ENCODE measurements at places on chromosomes 5 and 9.

GRCh38 chr9:130768265-130768664 is 66.8 kb upstream of the ABL1 start:
- peak; percentile 15 for DNase-seq

- DNase-seq: no peak
Measured at GRCh38 chr5:92874790-92875189, 706.2 kb downstream of the NR2F1-AS1 start.

- DNase-seq: no peak
Measured at GRCh38 chr9:84278130-84278529, 62.4 kb downstream of the SLC28A3 start.

- DNase-seq: no peak
Measured at GRCh38 chr5:95390812-95391492, at the start of gene FAM81B. Gene FAM81B (plus strand): TSS chr5:95391366. CDS start chr5:95391390, 24 bp downstream.

- peak; percentile 99 for DNase-seq
Measured at GRCh38 chr9:120892748-120893610, 16.0 kb upstream of the PHF19 start.

DNA sequence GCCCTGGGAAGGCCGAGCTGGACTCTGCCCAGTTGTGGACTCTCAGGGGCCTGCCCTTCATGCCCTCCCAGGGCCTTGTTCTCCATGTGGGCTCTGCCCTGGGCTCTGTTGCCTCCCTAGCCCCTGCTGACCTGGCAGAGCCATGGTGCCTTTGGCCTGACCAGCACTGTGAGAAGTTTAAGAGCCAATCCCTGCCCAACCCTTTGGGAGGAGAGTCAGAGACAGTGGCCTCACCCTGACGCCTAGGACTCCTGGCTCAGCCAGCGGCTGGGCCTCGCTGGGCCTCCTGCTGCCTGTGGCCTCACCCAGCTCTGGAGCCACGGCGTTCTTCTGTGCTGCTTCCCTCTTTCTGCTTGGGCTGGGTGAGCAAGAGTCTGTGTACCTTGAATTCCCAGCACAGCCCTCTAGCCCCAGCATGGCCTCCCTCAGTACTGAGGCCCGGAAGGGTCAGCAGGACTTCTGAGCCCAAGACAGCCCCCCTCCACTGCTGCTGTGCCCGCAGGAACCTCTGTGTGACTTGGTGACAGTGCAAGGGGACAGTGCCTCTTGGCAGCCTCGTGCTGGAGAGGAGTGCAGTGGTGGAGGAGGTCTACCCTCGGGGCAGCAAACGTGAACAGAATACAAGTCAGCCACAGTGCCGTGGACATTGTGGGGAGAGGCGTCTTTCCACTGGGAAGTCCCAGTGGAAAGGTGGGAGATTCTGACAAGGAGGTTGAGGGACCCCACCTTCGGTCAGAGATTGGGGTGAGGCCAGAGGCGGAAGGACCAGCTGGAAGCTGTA is 97.4 kb downstream of the CACNA1B start:
- DNase-seq: no peak

DNA sequence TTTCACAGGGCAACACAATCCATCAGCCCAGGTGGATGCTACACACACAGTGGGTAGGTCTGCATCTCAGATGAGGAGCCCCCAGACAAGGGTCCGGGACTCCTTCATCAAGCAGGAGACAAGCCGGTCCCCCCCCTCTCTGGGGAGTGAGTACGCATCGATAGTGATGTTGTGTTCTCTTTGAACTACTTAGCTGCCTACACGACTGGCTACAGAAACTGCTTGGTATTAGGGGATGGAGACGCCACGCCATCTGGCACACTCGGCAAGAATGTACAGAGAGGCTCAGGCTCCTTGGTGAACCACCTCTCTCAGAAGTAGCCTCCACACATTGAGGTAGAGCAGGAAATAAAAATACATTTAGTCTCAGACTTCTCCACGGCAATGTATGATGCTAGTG is 179.8 kb downstream of the CNTNAP3 start:
- DNase-seq: no peak

- no peak for DNase-seq
Measured at GRCh38 chr9:92668746-92669526, 995 bp downstream of the IPPK start.

DNA sequence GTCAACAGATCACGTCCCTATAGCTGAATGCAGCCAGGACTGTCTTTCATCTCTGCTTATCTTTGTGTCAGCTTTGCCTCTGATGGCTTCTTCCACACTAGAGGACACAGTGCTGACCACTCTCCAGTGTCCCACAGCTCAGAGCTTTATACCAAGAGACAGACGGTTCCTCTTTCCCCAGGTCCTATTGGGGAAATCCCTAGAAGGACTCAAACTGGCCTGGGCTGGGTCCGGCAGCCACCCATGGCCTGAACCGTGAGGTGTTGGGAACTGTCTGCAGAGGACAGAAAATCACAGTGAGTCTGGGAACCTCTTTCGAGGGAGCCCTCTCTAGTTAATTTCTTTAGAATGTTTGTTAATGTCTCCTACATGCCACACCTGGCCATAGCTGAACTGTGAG is 68.3 kb upstream of the SHB start:
- no peak for DNase-seq

DNA sequence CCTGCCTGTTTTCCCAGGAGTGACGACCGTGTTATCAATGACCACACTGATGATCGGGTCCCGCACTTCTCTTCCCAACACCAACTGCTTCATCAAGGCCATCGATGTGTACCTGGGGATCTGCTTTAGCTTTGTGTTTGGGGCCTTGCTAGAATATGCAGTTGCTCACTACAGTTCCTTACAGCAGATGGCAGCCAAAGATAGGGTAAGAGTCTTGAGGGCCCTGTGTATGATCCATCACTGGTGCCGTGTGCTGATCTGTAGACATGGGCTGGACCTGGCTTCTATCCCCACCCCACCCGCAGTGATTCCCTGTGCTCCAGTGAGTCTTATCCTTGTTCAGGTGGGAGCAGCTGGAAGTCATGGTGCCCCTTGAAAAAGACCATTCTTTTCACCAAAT is 26.0 kb downstream of the GABRP start:
- no peak for DNase-seq

Data from bone marrow (tissue), 2 donors.